Progenitor cell of endocrine pancreas (in vitro differentiated cells): ENCODE measurements at places on chromosomes 7 and 10. TPM values are rescaled to one million over a fixed set of nuclear protein-coding genes. Genes with fewer than 3 reads are reported as not detected.
A peak's percentile ranks its signal among the peaks of the same experiment; 100 is the strongest.

DNA sequence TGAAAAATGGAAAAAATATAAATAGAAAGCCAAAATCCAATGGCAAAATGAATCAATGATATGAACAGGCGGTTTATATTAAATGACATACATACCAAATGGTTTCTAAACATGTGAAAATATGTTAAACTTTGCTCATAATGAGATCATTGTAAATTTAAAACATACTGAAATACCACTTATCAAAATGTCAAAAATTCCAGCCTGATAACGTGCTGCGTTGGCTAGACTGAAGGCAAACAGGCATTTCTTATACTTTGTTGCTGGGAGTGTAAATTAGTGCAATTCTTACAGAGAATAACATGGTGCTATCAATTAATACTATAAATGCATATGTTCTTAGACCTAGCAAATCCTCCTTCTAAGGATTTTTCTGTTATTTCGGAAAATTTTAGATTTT lies 225.8 kb upstream of the FAM3C start:
- no peak for DNase-seq

GRCh38 chr10:98915911-98916310 lies 319.7 kb downstream of the HPSE2 start:
- no peak for DNase-seq

DNA sequence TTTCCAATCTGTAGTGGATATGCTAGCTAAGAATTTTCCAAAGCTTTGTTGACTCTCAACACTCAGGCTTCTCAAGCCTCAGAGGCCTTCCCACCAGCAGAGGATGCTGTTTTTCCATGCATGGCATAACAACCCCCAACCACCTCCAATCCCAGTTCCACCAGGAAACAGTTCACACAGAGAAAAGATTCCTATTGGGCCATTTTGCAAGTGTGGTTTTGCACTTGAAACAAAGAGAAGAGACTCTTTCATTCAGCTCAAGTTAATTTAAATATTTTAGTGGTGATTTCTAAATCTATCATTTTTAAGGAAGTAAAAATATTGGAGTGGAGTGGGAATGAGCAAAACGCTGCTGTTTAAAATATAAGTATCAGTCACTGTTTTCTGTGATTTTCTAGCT lies 105.6 kb upstream of the COL1A2 start:
- peak; percentile 41 for DNase-seq

CALD1 gene
- total RNA-seq = 95.4 and 106 TPM in 2 replicates

GRCh38 chr7:55552320-55553023 lies 19.8 kb downstream of the VOPP1 start:
- DNase-seq = no peak

- DNase-seq = no peak
Observed at GRCh38 chr7:137523171-137523570, 179.6 kb upstream of the PTN start.

WNT2 gene
- 0.33 and 0.46 TPM in 2 replicates for total RNA-seq
